ENCODE measurements at places on chromosomes 3 and 15.

DNA sequence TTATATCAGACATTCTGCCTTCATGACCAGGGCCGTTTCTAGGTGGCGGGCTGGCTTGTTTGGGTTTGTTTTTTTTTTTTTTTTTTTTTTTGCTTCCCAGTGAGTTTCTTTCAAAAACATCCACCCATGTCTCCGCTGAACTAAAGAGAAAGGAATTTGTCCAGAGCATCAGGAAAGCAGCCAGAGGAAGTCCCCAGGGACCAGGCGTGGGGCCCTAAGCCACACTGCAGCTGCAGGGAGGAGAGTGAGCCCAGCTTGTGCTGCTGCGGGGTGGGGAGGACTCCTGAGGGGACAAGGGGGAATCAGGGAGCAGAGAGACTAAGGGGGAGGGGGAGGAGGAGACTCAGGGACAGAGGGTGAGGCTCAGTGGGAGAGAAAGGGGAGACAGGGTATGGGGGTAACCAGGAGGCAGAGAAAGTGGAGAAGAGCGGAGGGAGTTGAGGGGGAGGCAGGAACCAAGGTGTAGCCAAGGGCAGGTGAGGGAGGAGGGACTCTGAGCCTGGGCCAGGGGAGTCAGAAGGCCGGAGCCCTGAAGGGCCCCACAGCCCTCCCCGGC is 49.5 kb downstream of the CYP11A1 start:
- DNase-seq = peak; percentile 98

DNA sequence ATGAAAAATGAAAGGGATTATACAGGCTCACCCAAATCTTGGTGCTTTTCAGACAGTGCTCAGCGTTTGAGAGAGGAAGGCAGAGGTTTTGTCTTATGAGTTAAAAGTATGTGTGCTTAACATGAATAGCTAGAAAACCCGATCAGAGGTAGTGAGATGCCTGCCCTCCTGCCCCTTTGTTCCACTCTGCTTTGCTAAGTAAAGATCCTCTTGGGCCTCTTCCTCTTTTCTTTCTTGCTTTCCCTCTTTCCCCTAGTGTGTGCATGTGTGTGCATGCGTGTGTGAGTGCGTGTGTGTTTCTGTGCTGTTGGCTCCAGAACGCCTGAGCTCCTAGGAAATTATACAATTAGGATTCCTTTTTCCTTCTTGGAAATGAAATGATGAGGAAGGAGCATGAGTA is 261.3 kb upstream of the NR2E3 start:
- DNase-seq = no peak

DNA sequence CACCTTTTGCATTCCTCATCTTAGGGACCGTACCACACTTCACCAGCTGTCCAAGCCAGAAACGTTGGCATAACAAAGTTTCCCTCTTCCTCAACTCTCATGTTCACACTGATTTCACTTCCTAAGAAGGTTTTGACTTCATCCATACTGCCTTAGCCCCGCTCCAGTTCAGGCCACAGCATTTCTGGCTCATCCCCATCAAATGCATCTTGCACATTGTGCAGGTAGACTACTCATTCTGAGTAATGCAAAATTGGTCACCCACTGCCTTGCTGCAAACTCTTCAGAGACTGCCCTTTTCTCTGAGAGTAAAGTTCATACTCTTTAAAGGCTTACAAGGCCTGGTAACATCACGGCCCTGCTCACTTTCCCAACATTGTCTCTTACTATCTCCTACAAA is 8.8 kb downstream of the NUSAP1 start:
- DNase-seq = no peak

- peak; percentile 51 for DNase-seq
These were observed 77.1 kb downstream of the SLC25A26 start for GRCh38 chr3:66297900-66298299.

GRCh38 chr15:32908135-32908801 is 190.5 kb downstream of the GREM1 start:
- DNase-seq = peak; percentile 70

DNA sequence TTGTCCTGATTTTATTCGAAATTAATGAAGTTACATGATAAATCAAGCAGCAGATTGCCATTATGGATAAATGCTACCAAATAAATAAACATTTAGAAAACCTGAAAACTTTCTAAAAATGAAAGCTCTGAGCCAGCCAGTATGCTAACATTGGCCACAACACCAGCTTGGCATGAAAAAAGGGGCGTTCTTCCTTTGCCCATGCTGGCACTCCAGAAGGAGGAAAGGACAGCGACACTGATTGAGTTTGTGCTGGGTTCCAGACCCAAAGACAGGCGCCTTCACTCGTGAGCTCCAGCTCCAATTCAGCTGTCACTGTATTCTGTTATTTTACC is 5.1 kb downstream of the STIMATE start:
- no peak for DNase-seq

GRCh38 chr3:170643831-170644230 is 58.0 kb upstream of the SLC7A14 start:
- DNase-seq = no peak

- DNase-seq = no peak
These were observed 3.1 kb upstream of the CPNE9 start for GRCh38 chr3:9700536-9700935.

All from fibroblast of skin of right quadriceps (primary cell).